Amniotic stem cell (primary cell): ENCODE measurements at places on chromosomes 6 and 20.

- DNase-seq, result no peak
These were observed 250.9 kb downstream of the UTRN start for GRCh38 chr6:144536079-144536478.

DNA sequence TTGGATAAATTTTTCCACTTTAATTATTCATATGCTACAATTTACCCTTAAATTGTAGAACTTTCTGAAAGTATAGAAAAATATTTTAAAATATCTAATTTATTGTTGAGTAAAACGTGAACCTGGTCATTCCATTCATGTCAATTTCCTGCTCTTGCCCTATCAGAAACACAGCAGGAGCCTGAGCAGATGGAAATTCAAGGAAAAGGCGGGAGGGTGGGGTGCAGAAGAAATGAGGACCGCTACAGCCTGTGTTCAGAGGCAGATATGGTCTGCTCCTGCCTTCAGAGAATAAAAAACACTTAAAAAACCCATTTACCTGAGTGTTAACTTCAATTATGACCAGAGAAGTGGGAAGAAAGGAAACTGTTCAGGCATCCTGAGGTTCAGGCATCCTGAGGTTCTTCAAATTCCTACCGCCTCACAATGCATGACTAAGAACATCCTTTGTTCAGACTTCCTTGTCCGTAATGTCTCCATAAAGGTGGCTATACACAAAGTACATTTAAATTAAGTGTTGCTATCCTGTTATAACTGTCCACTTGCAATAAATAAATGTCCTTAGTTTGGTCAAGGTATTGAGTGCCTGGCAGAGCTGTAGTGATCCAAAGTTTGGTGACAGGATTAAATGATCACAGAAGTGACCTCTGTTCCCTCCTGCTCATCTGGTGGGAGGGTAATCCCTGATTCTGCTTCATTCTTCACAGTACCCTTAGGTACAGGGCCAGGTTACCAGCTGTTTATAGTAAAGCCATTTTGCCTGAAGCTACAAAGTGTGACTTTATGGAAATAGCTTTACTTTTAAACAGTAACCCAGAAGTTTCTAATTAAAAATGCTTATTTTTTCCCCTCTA, 109.1 kb downstream of the MAN1A1 start:
- DNase-seq, result no peak

DNA sequence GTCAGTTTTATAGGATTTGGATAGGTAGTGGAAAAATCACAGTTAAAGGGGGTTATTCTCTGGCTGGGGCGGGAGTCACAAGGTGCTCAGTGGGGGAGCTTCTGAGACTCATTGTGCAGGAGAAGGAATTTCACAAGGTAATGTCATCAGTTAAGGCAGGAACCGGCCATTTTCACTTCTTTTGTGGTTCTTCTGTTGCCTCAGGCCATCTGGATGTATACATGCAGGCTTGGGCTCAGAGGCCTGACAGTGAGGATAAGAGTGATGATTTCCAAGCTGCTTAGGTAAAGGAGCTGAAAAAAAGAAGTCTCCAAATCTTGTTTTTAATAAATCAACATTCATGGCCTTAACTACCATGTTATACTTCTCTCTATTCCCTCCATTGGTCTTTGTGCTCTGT, 622.9 kb upstream of the ID4 start:
- DNase-seq, result no peak

GRCh38 chr6:116461932-116462885, 1.0 kb downstream of the CALHM6 start:
- no peak for DNase-seq

DNA sequence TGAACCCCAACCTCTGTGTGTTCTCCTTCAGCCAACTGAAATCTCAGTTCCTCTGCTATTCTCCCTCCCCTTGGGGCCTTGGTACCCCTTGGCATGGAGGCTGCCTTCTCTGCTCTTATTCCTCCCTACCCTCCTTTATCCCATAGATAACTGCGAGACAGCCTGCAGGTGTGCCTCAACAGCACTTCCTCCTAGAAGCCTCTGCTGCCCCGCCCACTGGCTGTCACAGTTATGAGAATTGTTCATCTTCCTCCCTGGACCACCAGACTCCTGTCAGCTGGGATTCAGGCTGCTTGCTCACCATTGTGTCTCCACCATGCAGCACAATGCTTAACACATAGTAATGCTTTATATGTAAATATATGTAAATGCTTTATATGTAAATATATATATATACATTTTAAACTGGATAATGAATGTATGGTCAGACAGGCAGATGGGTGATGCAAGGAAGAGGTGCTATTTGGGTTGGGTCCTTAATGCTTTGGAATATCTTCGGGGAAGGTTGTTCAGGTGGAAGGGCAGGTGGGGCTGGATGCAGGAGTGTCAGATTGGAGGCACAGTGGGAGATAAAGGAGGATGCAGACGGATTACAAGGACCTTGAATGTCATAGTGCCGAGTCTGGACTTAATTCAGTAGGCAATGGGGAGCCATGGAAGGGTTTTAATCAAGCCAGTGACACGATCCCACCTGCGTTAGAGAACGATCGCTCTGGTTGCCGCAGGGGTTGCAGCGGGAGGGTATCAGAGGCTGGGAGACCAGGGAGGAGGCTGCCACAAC, 4.9 kb downstream of the CDH22 start:
- no peak for DNase-seq

DNA sequence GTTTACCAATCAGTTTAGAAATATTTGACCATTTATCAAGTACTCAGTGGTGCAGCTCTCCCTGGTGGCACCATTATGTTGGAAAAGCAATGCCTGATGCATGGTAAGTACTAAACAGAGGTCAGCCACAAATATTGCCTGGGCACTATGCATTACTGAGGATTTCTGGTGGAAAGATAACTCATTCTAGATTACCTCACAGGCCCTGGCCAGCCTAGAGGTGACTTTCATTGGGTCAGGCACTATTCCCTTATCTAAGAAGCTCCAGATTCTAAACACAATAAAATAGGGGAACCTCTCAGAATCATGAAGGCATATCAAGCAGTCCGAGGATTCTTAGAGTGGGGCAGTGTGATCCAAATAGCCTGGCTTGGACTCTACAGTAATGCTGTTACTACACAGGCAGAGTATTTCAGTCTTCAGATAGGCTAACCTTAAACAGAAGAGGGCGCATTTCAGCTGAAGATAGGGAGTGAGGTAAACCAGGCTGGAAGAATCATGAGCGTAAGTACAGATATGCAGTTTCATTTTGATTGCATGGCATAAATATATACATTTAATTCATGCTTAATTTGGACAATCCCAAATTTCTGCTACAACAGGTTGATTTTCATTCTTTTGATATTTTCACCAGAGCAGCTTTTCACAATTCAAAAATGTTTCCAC, 12.1 kb downstream of the LGSN start:
- DNase-seq, result peak; percentile 2

DNA sequence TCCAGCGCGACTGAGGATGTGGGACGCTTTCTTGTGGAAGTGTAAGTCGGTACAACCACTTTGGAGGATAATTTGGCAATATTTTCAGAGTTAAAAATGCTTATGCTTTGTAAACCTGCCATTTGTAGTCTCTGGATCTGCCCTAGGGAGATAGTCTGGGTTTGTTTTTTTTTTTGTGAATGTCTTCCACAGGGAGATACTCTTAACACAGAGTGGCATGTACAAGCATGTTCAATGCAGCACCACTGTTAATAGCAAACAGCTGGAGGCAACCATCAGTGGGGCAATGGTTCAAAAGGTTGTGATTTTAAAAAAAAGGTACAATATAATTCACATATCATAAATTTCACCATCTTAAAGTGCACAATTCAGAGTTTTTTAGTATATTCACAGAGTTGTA, 22.4 kb downstream of the SLC9A8 start:
- no peak for DNase-seq

- DNase-seq, result no peak
These were observed 23.1 kb upstream of the DACT2 start for GRCh38 chr6:168342636-168343035.

GRCh38 chr20:35698298-35699126, 640 bp downstream of the NFS1 start:
- DNase-seq, result no peak

GRCh38 chr6:166626177-166627032, 646 bp downstream of the RPS6KA2 start:
- DNase-seq, result no peak

DNA sequence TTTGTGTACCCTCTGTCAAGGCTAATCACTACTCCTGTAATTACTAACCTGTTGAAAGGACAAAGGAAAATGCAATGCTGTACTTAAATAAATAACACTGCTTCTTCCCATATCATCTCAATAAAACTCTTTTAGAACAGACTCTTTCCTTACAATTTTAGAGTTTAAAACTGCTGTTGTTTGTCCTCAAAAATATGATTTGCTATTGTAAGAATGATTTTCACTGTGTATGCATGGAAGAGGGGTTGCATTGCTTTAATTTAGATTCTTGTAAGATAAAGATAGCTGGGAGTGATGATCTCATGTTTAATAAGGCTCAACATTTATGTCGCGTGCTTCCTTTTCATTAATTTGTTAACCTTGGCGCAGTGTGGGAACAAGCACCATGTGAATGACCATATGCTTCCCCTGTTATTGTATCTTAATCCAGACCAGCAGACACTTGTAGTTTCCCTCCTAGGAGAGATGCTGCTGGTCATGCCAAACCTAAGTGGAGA, 89.8 kb upstream of the ATXN1 start:
- DNase-seq, result no peak

GRCh38 chr6:103113416-103113815, 1719.9 kb downstream of the GRIK2 start:
- DNase-seq, result no peak

- DNase-seq, result no peak
These were observed 155.1 kb upstream of the SOX4 start for GRCh38 chr6:21438237-21438985.

DNA sequence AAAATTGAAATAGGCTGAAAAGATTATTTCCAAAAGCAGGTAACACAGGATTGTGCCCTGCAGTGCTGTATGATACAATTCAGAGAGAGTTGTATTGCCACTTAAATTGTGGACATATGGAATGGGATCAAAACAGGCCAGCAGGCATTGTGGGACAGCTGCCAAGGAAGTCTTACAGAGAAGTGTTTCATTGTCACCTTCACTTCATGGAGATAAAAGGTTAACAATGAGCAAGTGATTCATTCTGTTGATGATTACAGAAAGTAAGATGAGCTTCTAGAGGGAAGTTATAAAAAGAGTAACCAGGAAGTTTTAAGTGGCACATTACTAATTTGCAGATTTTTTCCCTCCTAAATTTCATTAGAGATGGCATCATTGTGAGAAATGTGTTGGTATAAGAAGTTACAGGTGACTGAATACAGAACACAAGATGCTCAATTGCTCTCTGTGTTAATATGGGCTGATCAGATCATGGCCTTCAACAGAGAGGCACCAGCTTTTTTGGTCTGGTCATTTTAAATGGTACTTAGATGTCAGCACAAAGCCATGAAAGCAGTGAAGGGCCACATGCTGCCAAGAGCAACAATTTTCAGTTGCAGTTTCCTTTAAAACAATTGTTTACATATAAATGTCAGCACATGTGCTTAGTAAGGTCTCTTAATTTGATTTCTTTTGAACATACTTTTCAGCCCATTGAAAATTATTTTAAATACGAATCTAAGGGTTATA, 402.5 kb upstream of the FKBP1C start:
- DNase-seq, result no peak

- DNase-seq, result no peak
These were observed 27.3 kb downstream of the PYGB start for GRCh38 chr20:25274891-25275812.

- DNase-seq, result no peak
These were observed 154.2 kb downstream of the DLL1 start for GRCh38 chr6:170136541-170137175.

- DNase-seq, result no peak
These were observed 166.7 kb upstream of the THEMIS start for GRCh38 chr6:128067446-128068118.

DNA sequence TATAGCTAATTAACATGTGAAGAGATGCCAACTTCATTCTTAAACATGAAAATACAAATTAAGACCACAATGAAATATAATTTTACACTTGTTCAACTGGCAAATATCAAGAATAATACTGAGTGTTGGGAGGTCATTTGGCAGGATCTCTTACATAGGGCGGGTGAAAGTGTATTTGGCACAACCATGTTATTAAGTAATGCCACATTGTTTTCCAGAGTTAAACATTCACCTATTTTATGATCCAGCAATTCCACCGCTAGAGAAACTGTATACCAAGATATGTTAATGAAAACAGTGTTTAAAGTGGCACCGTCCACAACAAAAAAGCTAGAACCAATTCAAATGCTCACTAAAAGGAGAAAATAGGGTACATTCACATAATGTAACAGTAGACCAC, 14.1 kb downstream of the MOCS1 start:
- no peak for DNase-seq

GRCh38 chr6:111052171-111052570, 35.1 kb upstream of the SLC16A10 start:
- DNase-seq, result no peak

DNA sequence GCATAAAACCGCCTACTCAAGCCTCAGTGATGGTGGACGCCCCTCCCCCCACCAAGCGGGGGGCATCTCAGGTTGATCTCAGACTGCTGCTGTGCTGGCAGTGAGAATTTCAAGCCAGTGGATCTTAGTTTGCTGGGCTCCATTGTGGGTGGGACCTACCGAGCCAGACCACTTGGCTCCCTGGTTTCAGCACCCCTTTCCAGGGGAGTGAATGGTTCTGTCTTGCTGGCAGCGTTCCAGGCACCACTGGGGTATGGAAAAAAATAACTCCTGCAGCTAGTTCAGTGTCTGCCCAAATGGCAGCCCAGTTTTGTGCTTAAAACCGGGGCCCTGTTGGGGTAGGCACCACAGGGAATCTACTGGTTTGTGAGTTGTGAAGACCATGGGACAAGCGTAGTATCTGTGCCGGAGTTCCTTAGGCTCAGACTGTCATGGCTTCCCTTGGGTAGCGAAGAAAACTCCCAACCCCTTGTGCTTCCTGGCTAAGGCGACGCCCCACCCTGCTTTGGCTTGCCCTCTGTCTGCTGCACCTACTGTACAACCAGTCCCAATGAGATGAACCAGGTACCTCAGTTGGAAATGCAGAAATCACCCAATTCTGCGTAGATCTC, 1334.5 kb upstream of the ADGRB3 start:
- no peak for DNase-seq

DNA sequence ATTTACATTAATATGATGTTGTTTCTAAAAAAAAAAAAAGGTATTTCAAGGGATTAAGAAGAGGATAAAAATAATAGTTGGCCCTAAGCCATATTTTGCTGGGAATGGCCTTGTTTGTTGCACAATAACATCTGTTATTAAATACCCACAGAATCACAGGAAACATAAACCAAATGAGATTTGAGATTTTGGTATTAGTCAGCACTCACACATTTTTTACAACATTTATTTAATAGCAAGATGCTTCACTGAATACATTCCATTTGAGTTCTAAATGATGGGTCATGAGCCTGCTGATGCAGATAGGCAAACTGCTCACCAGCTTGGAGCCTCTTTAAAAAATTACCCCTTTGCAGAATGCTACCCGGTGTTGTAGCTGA, 92.9 kb upstream of the ENPP5 start:
- peak; percentile 24 for DNase-seq

- no peak for DNase-seq
These were observed at the start of gene OGFRL1 for GRCh38 chr6:71288228-71289038. Gene OGFRL1 (plus strand): TSS chr6:71288811. CDS start chr6:71288937, 126 bp downstream.

- no peak for DNase-seq
These were observed 322.2 kb downstream of the ESR1 start for GRCh38 chr6:152129691-152130151.

- no peak for DNase-seq
These were observed 113.2 kb downstream of the EDN1 start for GRCh38 chr6:12403201-12403826.

- no peak for DNase-seq
These were observed 42.4 kb downstream of the RNGTT start for GRCh38 chr6:88920774-88921733.

GRCh38 chr20:687468-688203, 12.0 kb upstream of the SCRT2 start:
- DNase-seq, result no peak
